ENCODE measurements at places on chromosomes 4 and X. TPM values are rescaled to one million over a fixed set of nuclear protein-coding genes. Genes with fewer than 3 reads are reported as not detected.

DNA sequence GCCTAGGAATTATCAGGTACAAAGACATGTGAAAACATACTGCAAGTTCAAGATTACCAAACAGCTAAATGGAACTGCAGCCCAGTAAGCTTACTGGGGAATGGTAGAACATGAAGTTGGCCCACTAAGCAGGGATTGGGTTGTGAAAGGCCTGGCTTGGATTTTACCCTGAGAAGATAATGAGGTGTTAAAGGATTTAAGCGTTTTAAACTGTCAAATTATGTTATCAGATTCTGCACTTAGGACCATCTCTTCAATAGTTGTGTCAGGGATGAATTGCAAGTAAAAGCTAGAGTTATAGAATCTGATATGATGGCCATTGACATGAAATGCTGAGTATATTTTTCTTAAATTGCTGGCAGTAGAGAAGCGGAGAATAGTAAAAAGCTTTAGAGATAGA is 225.7 kb downstream of the GRID2 start:
- H3K36me3 ChIP-seq, result no peaks in the 10 kb centered on the region
- H3K27ac ChIP-seq, result no peak overlapping the region
- no peak overlapping the region for H3K4me3 ChIP-seq
- H3K27me3 ChIP-seq, result no peaks in the 10 kb centered on the region
- DNase-seq, result no peak

DNA sequence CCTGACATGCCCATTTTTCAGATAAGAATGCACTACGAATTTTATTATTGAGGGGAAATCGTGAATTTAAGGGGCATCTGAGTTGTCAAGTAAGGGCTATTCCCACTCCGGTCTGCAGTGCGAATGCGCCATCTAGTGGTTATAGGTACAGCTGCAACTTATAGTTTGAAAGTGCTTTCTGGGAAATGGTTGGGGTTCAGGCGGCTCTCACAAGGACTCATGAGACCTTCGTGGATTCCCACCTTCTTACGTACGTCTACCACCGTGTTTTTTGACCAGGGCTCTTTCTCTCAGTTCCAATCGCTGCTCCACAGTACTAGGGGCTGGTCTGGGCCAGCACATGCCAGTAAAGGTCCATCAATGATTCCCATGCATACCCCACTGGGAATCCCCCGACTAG is 12.3 kb downstream of the MSL3 start:
- peaks cover 4% of the 10 kb centered on the region for H3K36me3 ChIP-seq
- H3K27ac ChIP-seq, result no peak overlapping the region
- H3K4me1 ChIP-seq, result no peaks in the 10 kb centered on the region
- peak; percentile 71 for DNase-seq

- peak; percentile 13 for DNase-seq
- peak within 1 kb of the TSS; percentile 14 for H3K4me3 ChIP-seq
- no peaks in the 10 kb centered on the region for H3K36me3 ChIP-seq
Measured at GRCh38 chrX:21658152-21658737, at the start of gene KLHL34. KLHL34 (minus strand) TSS chrX:21658330; CDS start chrX:21657788, 542 bp downstream.

DNA sequence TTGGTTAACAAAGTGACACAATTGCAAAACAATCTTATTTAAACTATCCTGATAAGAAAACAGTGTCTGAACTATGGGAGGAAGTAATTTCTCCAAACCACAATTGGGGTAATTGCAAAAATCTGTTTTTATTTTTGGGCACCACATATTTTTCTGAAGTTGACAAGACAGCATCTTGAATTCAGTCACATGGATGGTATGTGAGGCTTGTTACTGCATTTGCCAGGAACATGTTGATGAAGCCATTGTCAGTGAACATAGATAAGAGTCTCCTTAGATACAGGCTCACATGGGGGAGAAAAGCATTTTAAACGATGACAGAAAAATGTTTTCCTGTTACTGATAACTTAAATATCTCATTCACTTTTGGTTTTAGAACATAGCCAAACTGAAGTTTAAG is 5.5 kb upstream of the USP53 start:
- H3K27ac ChIP-seq, result peak overlapping the region; percentile 8
- H3K27me3 ChIP-seq, result no peaks in the 10 kb centered on the region
- peaks cover 33% of the 10 kb centered on the region for H3K4me1 ChIP-seq

GRCh38 chr4:85806334-85806733 is 331.4 kb downstream of the ARHGAP24 start:
- no peaks in the 10 kb centered on the region for H3K36me3 ChIP-seq
- DNase-seq, result no peak
- H3K4me1 ChIP-seq, result no peaks in the 10 kb centered on the region
- H3K27ac ChIP-seq, result no peak overlapping the region
- H3K27me3 ChIP-seq, result no peaks in the 10 kb centered on the region

DNA sequence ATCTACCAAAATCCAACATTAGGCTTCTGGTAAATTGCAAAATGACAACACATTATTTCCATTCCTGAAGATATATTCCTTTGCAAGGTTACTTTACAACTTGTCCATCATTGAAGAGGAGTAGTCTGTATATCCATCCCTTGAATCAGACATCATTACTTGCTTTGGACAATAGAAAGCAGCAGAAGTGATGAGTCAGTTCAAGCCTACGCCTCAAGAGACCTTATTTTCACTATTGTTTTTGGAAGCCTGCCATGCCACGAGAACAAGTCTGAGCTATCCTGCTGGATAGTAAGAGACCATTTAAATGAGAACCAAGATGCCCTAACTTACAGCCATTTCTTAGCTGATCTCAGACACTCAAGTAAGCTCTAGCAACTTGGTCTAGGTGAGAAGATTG is 246.0 kb upstream of the HHIP start:
- H3K36me3 ChIP-seq, result no peaks in the 10 kb centered on the region
- H3K27ac ChIP-seq, result no peak overlapping the region

DNA sequence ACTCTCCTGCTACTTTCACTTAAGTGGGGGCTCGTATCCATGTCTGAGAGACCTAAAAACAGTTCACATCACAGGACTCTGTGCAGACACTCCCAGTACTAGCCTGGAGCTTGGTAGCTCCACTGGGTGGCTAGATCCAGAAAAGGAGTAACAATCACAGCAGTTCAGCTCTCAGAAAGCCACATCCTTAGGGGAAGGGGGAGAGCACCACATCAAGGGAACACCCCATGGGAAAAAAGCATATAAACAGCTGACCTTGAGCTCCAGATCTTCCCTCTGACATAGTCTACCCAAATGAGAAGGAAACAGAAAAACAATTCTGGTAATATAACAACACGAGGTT is 175.8 kb downstream of the FAM13A start:
- H3K4me3 ChIP-seq, result no peak overlapping the region
- peaks cover 9% of the 10 kb centered on the region for H3K4me1 ChIP-seq

DNA sequence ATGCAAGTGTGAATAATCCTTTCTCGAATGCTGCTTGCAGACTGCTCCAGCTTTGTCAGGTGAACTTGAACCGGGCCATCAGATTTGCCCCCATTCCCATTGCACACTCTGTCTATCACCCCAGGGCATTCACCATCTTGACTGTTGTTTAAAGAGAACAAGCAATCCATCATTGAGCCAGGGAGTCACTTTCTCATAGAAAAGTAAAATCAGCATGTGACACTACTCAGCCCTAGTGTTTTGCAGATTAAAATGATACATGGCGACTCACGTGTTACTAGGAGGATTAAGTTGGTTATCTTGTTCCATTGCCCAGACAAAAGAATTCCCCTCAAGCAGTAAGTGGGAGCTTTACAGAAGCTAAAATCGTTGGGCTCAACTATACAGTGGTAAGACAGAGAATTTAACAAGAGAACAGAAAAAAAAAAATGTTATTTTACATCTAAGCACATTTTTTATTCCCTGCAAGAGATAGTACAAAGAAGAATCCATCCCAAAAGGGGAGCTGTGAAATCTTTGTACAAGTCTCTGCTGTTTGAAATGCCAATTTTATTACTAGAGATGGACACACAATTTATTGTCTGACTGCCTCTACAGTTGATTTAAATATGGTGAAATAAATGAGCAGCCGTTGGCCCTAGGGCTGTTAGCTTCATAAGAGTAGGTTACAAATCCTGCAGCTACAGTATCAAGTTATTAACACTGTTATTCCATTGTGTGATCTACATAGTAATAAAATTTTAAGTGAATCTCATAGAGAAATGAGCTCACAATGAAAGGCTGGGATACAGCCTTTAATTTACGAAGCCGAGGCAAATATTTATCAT is 67.5 kb downstream of the NEUROG2 start:
- H3K27me3 ChIP-seq, result no peaks in the 10 kb centered on the region
- no peaks in the 10 kb centered on the region for H3K4me1 ChIP-seq
- no peak overlapping the region for H3K27ac ChIP-seq

DNA sequence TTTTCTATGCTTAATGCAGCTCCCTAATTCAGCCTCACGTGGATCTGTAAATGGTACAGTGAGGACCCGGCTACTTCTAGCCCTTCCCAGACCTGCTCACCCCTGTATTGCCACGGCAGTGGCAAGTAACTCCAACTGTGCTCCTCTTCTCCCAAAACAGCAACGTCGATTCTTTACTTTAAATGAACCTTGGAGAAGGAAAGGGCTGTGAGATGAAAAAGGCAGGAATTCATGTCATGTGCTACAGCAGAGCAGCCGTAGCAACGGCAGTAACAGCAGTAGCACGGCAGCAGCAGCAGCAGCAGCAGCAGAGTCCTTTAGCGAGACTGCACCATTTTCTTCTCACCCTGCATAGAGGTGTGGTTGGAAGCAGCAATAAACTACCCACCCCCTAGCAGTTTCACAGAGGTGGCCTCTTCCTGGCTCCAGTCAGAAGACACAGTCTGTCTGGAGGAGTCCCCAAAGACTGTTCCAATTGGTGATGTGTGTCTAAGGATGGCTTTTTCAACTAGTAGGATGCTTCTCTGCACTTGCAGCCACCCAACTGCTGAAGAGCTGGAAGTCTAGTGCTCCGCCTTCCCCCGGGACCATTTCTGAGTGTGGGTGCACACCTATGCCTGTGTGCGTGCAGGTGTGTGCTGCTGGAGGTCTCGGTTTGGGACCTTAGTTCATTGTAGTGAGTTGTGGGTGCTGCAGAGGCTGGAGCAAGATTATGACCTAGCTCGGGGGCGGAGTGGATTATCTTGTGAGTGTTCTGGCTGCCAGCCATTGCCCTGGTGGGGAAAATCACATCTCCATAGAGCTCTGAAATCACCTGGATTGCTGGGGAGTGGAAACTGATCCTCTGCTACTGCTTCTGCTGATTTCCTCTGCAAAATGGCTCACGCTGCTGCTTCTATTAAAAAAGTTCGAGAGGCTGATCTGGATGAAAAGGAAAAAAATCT is 67.2 kb downstream of the ANK2 start:
- no peak overlapping the region for H3K27ac ChIP-seq
- no peaks in the 10 kb centered on the region for H3K4me1 ChIP-seq
- H3K4me3 ChIP-seq, result no peak overlapping the region
- no peaks in the 10 kb centered on the region for H3K27me3 ChIP-seq
- DNase-seq, result peak; percentile 3
- H3K36me3 ChIP-seq, result no peaks in the 10 kb centered on the region

DNA sequence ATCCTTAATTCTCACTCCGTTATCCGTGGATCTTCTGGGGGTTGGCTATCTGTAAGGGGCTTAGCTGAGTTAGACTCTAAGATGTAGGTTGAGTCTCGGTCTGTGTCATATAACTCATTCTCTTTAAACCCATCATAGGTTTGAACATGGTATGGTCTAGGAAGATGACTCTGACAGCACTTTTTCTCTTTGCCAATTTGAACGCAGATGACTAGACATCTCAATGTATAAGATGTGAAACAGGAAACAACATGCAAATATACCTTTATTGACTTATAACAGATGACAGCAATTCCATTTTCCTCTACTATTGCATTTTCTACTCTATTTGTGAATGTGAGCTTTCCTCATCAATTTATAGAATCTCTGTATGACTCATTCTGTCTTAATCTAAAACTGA is 634.8 kb upstream of the MAGEB2 start:
- DNase-seq, result no peak
- H3K36me3 ChIP-seq, result no peaks in the 10 kb centered on the region
- H3K27ac ChIP-seq, result no peak overlapping the region
- H3K27me3 ChIP-seq, result no peaks in the 10 kb centered on the region
- no peak overlapping the region for H3K4me3 ChIP-seq
- H3K4me1 ChIP-seq, result no peaks in the 10 kb centered on the region

GRCh38 chr4:52876069-52876468 is 14.0 kb downstream of the RASL11B start:
- no peaks in the 10 kb centered on the region for H3K27me3 ChIP-seq
- H3K27ac ChIP-seq, result no peak overlapping the region
- H3K36me3 ChIP-seq, result no peaks in the 10 kb centered on the region
- H3K4me3 ChIP-seq, result no peak overlapping the region

DNA sequence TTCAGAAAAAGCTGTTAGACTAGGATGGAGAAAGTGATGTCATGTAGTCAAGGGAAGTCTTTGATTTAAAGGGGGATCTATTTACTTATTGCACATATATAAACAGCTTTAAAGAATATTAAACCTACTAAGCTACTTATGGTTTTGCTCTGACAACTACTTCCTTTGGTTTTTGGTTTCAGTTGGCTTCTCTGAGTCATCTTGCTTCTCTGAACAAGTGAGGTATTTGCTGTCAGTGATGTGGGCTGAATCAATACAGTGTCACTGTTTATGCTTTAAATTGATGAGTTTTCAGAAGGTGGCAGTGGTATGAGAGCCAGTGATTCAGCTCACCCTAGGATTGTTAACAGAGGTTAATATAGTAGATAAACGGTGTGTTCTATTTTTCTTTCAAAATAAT is 75.1 kb downstream of the CEP44 start:
- H3K36me3 ChIP-seq, result no peaks in the 10 kb centered on the region
- no peak overlapping the region for H3K27ac ChIP-seq
- no peaks in the 10 kb centered on the region for H3K4me1 ChIP-seq
- no peak overlapping the region for H3K4me3 ChIP-seq

DNA sequence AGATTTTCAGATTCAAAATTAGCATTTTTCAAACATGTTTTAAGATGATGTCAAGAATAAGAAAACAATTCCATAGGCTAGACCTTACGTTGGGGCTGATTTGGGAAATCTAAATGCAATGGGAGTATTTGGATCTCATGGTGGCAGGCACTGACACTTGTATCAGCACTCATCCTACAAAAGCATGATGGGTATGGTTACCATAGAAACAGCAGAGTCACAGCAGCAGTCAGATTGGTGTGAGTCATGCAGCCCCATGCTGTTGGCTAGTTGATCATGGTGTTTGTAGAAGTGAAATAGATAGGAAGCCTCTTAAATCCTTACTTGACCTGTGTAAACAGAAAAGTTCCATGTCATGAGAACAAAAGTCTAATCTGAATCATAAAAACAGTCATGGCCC is 1637.3 kb upstream of the PABPC4L start:
- no peaks in the 10 kb centered on the region for H3K27me3 ChIP-seq
- no peak for DNase-seq
- no peak overlapping the region for H3K27ac ChIP-seq
- no peaks in the 10 kb centered on the region for H3K36me3 ChIP-seq

DNA sequence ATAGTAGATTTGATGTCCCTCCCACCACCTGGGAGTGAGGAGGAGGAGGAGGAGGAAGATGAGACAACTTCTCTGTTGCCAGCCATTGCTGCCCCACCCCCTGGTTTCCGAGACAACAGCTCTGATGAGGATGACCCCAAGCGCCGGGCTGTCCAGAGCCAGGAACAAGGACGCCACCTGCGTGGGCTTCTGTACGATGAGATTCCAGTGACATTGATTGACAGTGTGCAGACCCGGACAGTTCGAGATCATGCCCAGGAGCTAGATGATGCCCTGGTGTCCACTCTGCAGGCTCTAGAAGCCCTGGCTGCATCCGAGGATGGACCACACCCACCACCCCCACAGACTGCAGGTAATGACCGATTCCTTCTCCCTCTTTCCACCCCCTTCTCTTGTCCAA is 30.5 kb upstream of the PRPS1 start:
- no peaks in the 10 kb centered on the region for H3K27me3 ChIP-seq
- no peaks in the 10 kb centered on the region for H3K36me3 ChIP-seq
- no peak for DNase-seq
- H3K4me1 ChIP-seq, result peaks cover 2% of the 10 kb centered on the region
- H3K4me3 ChIP-seq, result no peak overlapping the region

MYOZ2 gene
- 29.0 TPM for total RNA-seq

HSFX4 gene
- not detected for total RNA-seq

DYNLT3 gene
- 7.6 TPM for total RNA-seq

Data from cardiac muscle cell (in vitro differentiated cells and primary cell).